Fibroblast of lung (primary cell): ENCODE measurements at places on chromosomes 11 and 22.

DNA sequence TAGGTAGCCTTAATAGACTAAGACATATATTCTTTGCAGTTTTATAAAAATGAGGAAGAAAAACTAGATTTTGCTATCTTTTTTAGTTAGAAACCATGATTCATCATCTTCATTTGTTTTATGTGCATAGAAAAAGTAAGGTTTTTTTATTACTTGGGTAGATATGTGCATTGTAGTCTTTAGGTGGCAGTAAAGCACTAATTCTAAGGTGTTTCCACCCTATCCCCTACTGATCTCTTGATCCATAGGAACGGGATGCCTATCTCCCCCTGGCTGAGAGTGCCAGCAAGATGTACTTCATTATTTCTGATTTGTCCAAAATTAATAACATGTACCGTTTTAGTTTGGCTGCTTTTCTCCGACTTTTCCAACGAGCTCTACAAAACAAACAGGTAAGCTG lies 148.1 kb downstream of the DYNC2H1 start:
- peak; percentile 31 for DNase-seq

DNA sequence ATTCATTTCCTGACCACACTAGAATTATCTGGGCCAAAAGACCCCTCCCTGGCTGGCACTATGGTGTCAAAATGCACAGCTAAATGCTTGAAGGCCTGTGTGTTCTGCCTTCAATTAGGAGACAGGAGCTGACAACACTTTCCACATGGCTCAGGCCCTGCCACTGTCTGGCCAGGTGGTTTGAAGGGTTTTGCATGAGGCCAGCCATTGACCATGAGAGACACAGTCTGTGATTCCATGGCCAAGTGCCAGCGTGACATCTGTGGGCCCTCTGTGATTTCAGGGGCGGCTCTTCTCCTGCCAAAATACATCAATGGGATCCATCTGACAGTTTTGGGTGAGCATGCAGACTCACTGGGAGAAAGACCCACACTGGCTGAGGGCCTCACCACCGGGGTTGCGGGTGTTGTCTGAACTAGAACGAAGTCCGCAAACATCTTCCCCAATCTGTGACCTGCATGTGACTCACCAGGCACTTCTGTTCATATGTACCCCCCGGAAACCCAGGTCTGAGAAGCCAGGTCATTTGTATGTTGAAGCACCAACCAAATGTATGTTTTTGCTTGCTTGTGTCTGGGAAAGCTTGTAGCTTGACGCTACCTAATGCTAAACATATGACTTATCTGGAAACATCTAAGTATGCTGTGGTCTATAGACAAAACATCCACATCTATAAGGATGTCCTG lies 20.7 kb upstream of the NAV2 start:
- DNase-seq: no peak

- DNase-seq: peak; percentile 45
Measured at GRCh38 chr11:68546555-68546954, 86.0 kb downstream of the PPP6R3 start.

DNA sequence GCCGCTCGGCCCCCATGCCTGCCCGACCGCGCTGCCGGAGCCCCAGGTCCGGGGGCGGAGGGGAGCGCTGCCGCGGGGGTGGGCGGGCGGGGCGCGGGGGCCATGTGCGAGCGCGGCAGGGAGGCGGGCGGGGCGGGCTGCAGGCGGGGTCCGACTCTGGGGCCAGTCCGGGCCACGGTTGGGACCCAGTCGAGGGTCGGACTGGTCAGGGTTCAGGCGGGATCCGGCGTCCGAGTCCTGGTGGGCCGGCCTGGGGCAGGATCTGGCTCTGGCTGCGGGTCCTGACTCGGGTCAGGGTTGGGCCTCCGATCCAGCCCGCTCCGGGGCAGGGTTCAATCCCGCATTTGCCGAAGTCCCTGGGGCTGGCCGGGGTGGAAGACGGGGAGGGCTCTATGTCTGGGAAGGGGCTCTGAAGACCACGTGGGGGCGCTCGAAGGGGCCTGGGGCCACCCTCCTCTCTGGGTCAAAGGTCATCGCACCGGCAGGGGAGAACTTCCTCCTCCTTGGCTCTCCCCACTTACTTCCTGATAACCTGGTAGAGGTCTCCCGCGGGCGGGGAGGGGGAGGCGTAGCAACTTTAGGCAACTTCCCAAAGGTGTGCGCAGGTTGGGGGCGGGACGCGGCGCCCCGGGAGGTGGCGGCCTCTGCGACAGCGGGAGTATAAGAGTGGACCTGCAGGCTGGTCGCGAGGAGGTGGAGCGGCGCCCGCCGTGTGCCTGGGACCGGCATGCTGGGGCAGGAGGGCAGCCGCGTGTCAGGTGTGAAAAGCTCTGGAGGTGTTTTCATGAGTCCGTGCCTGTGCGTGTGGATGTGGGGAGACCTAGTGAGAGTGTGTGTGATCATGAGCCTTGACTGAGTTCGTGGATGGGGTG lies 603 bp downstream of the ESRRA start:
- DNase-seq: peak; percentile 20

DNA sequence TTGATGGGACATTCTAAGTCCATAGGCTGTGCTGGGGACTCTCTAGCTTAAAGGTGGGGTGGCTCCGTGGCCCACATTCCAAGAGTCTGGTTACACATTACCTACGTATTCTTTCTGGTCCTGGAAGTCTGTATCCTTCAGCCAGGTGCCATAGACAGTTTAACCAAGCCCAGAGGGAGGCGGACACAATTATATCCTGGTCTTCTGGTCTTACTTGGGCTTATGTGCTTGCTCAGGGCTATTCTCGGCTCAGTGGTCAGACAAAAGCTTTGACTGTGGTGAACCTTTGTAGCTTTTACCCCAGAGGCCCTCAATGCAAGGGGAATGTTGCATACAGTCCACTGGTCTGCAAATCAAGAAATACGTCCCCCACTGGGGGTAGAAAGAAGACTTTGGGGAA lies 3.4 kb upstream of the INCENP start:
- no peak for DNase-seq

DNA sequence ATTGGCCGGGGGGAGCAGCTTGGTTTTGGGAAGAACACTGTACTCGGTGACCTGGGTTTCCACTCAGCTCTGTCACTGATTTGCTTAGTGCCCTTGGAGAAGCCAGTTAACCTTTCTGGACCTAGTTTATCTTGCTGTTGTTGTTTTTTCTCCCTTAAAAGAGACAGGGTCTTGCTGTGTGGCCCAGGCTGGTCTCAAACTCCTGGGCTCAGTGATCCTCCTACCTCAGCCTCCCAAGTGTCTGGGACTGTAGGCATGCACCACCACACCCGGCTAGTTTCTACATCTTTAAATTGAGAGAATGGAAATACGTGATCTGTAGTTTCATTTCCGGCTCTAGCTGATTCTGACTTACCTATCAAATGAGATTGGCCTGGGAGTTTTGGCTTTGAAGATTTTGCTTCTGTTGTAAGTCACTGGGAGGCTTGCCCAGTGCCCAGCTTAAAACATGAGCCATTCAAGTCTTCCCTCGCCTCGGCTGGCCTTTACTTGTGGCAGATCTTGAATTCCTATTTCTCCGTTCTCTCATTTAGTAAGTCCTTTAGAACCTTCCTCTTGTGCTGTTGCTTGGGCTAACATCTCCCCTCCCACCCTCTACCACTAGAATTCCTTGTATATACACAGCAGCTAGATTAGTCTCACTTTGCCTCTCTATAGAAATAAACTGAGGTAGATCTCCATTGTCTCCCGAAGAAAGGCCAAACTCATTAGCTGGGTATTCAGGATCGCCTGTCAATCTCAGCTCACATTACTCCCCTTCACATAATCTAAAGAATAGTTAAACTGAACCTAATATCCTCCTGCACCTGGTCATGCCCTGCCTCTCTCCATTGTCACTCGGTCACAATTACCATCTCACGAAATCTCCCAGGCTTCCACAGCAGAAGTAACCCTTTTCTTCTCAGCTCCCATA lies 87.7 kb upstream of the SLC25A18 start:
- no peak for DNase-seq

DNA sequence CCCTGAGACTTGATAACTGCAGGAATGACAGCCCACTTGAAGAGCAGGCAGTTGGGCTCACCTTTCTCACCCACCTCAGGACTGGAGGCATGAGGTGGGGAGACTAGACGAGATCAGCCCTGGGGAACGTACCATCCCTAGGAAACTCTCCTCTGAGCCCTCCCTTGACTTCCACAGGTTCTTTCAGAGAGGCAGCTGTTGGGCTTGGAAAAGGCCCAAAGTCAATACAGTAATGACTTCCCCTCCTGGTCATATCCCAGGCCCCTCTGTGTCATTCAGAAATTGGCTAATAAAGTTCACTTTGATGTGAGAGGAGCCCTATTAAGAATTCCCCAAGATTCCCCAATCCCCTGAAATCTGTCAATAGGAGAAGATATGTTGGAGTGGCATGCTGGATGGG lies 5.8 kb upstream of the NECTIN1 start:
- no peak for DNase-seq
